ENCODE measurements at places on chromosomes 13 and 19.

DNA sequence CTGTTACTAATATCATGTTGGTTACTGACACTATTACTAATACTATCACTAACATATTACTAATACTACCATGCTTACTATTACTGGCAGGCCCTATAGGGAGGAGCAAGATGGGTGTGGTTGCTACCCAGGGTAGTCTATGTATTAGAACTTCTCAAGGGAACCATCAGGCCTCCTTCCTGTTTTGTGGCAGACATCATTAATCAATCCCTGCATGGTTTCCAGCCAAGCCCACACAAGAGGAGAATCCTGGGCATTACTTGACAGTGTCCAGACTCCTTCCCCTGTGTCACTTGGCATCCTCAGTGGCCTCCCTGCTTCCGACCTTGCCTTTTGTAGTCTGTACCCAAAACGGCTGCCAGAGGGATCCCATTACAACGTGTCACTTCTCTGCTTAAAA is 8.9 kb downstream of the HAS1 start:
- DNase-seq, result peak; percentile 70

DNA sequence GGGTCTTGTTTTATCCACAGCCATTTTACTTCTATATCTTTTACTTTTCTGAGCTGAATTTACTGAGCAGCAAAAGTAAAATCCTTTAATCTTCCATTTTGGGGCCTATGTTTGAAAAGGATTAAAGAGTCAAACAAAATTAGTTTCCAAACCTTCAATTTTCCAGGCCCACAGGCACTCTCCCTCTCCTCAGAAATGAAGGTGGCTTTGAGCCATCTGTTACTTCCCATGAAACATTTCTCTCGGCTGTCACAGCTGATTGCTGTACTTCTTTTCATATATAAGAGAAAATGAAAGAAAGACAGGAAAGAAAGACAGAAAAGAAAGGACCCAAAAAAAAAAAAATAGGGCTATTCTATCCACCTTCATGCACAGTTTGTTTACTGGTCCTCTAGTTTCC is 194.9 kb downstream of the LACC1 start:
- DNase-seq, result no peak

GRCh38 chr19:10551698-10552301 is 8.1 kb downstream of the ATG4D start:
- DNase-seq, result peak; percentile 41

GRCh38 chr19:1907563-1908363 is 2.6 kb downstream of the ADAT3 start:
- no peak for DNase-seq

GRCh38 chr19:5718037-5718578 is 1.8 kb downstream of the LONP1 start:
- peak; percentile 66 for DNase-seq

- peak; percentile 100 for DNase-seq
Observed at GRCh38 chr19:2168619-2169424, 5.1 kb downstream of the DOT1L start.

- no peak for DNase-seq
Observed at GRCh38 chr19:28883241-28883693, 329.7 kb downstream of the UQCRFS1 start.

GRCh38 chr19:4304538-4305256 is at the start of gene FSD1:
Gene FSD1 (plus strand): TSS chr19:4304598. CDS start chr19:4304747, 149 bp downstream.
- peak; percentile 29 for DNase-seq

GRCh38 chr13:95188128-95188527 is 113.1 kb downstream of the ABCC4 start:
- no peak for DNase-seq

GRCh38 chr19:7540761-7541474 is 5.4 kb downstream of the PNPLA6 start:
- no peak for DNase-seq

- DNase-seq, result peak; percentile 69
Observed at GRCh38 chr13:95676105-95676761, 706 bp upstream of the DNAJC3 start.

- DNase-seq, result peak; percentile 57
Observed at GRCh38 chr13:44686531-44686934, 110.4 kb upstream of the TSC22D1 start.

- DNase-seq, result no peak
Observed at GRCh38 chr13:51270623-51271415, 48.6 kb downstream of the FAM124A start.

- DNase-seq, result peak; percentile 29
Observed at GRCh38 chr13:85772367-85772766, 26.9 kb downstream of the SLITRK6 start.

Measured in inflammatory macrophage treated with lipopolysaccharide for 4 hours (primary cell).